ENCODE measurements at places on chromosomes 1 and 21.

DNA sequence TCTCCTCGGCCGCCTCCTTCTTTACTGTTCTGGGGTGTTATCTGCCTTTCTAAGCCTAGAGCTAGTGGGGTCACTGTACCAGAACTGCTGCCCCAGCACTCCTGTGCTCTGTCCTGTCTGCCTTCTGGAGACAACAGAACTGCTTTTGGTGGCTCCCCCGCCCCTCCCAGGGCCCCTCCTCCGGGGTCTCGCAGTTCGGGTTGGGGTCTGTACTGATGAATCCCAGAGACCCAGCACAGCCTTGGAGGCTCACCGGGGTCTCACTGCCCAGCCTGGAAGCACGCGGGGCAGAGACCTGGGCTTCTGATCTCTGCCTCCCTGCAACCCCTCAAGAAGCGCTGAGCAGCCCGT is 3.2 kb upstream of the PLEKHA6 start:
- no peak for DNase-seq

- DNase-seq = no peak
These were observed 199.3 kb upstream of the GRIK3 start for GRCh38 chr1:37233606-37234005.

DNA sequence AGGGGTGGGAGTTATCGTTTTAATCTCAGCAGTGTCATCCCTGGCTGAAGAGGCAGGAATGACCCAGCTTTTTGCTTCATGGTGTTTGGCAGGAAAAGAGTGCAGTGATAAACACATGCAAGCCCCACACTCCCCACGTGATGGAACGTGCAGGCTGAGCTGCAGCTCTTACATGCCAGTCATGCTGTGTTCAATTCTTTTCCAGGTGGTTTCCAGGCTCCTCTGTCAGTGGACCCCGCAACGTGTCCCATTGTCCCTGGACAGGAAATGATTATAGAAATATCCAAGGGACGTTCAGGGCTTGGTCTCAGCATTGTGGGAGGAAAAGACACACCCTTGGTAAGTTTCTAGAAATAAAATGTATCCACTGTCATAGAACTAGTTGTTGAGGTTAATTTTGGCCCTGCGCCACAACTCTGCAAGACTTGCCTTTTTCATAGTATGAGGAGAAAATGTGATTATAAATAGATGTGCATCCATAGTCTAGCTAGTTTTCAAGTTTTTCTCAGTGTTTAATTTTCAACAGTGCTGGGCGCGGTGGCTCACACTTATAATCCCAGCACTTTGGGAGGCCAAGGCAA is 110.2 kb upstream of the L1TD1 start:
- no peak for DNase-seq

GRCh38 chr1:60699325-60699724 is 383.0 kb upstream of the NFIA start:
- no peak for DNase-seq

GRCh38 chr1:205286335-205286950 is 35.1 kb downstream of the NUAK2 start:
- DNase-seq = peak; percentile 63

DNA sequence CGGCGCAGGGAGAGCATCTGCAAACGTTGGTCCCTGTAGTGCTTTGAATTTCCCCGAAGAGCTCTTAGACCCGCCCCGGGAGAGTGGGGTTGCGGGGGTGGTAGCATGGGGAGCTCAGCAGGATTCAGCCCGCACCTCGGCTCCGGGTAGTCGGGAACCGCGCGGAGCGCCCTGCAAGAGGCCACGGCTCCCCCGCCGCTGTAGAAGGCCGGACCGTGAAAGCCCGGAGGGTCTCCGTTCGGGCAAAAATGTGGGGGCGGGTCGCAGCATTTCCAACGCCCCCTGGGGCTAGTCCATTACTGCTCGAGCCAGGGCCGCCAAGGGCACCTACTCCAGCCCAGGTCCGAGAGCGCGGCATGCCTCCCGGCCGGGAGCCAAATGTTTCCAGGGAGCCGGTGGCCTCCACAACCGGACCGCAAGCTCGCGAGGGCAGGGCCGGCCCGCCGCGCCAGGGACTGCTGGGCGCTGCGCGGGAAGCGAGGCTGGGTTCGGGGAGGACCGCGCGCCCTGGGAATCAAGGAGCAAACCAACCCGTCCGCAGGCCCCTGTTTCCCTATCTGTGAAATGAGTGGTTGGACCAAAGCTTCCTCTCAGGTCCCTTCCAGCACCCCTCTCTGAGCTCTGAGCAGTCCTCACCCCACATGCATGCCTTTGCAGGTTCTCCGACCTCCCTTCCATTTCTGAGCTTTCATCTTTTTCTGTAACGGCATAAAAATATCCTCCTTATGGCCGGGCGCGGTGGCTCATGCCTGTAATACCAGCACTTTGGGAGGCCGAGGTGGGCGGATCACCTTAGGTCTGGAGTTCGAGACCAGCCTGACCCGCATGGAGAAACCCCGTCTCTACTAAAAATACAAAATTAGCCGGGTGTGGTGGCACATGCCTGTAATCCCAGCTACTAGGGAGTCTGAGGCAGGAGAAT is 775 bp upstream of the TMEM63A start:
- peak; percentile 9 for DNase-seq

DNA sequence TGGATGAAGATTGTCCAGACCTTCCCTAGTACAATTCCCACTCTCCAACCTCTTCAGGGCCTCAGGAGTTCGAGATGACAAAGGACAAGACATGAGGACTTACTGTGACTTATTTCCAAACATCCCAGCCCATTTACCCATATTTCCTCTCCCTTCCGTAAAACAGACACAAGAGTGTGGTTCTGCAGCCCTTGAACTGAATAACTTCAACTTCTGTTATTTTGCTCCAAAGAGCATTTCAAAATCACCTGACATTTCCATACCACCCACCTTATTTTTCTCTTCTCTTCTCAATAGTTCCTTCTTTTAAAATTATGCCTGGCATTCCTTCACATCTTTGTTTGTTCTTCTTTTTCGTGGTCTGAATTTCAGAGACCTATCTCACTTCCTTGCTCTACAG is 8.7 kb upstream of the OR10K2 start:
- DNase-seq = no peak

GRCh38 chr1:27940297-27940696 is 5.5 kb downstream of the SMPDL3B start:
- no peak for DNase-seq

- DNase-seq = no peak
These were observed at the start of gene TNFRSF18 for GRCh38 chr1:1206376-1206965. TSS of gene TNFRSF18 (minus strand) at chr1:1206592. CDS start at chr1:1206571, 21 bp downstream.

GRCh38 chr1:228013935-228014930 is 7.4 kb downstream of the WNT3A start:
- no peak for DNase-seq

GRCh38 chr1:47002211-47002610 is 21.3 kb upstream of the CYP4X1 start:
- DNase-seq = no peak

GRCh38 chr1:77468949-77469710 is 187.3 kb downstream of the AK5 start:
- DNase-seq = no peak
